ENCODE measurements at places on chromosomes 16 and 17.

GRCh38 chr16:85361441-85362118 is 249.3 kb upstream of the CIBAR2 start:
- DNase-seq = no peak

GRCh38 chr17:78496311-78496710 is 80.9 kb downstream of the DNAH17 start:
- no peak for DNase-seq

- peak; percentile 65 for DNase-seq
Measured at GRCh38 chr16:1771188-1771863, at the start of gene NME3. NME3 (minus strand) TSS chr16:1771543; CDS start chr16:1771534, 9 bp downstream.

DNA sequence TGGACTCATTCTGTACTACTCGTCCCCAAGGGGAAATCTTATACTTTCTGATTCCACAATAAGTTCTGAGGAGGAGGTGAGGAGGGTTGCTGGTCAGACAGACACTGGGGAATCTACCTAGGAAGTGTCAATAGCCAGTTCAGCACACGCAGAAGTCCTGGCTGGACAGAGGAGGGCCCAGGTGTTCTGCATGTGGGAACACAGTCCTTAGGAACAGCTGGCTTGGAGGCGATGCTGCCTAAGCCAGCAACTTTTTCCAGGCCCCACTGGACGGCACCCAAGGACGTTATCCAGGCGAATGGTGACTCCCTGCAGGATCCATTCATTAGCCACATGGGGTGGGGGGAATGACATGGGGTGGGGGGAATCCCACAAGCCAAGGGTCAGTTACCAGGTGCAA is 29.9 kb upstream of the WFIKKN2 start:
- no peak for DNase-seq

DNA sequence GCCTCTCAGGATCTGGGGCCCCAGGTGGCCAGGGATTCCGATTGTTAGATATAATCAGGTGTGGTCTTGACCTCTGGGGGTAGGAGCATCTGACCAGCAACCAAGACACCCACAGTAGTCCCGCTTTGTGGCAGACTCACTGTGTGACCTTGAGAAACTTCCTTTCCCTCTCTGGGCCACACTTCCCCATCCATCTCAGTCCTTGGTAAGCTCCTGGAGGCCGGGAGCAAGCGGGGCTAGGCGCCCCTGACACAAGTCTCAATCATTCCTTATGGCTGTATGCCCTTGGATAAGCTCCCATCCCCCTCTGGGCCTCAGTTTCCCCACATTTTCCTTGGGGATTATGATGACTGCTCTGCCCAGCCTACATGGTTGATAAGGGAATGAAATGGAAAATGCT is 21.3 kb downstream of the CPNE2 start:
- DNase-seq = no peak

GRCh38 chr17:57554826-57555635 is 190.1 kb downstream of the CCDC182 start:
- DNase-seq = no peak

- DNase-seq = no peak
Measured at GRCh38 chr16:49876716-49877129, 20.8 kb upstream of the ZNF423 start.

GRCh38 chr17:27569257-27569722 is 61.7 kb upstream of the LGALS9 start:
- no peak for DNase-seq

GRCh38 chr17:63827801-63828221 is 348 bp upstream of the FTSJ3 start:
- DNase-seq = no peak

GRCh38 chr17:45428050-45428617 is 4.5 kb downstream of the ARHGAP27 start:
- peak; percentile 66 for DNase-seq

- no peak for DNase-seq
Measured at GRCh38 chr17:48526608-48527546, 3.9 kb downstream of the HOXB1 start.

GRCh38 chr17:21212826-21213637 is 929 bp downstream of the TMEM11 start:
- DNase-seq = no peak

GRCh38 chr17:73743518-73744201 is 99.4 kb upstream of the SDK2 start:
- DNase-seq = no peak

DNA sequence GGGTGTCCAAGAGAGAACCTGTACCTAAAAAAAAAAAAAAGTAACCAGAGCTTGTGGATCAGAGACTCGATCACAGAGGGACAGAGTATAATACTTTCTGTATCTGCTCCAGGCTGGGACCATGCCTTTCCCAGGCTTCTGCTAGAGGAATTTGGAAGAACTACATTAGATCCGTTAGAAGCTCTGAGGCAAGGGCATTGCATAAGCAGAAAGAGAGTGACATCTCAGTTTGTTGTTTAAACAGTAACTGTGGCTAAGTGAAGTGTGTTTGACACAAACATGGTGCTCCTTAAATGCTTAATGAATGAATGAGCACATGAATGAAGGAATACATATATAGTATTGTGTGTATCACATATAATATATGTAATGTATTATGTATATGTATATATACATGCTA is 131.2 kb downstream of the HS3ST3B1 start:
- no peak for DNase-seq

DNA sequence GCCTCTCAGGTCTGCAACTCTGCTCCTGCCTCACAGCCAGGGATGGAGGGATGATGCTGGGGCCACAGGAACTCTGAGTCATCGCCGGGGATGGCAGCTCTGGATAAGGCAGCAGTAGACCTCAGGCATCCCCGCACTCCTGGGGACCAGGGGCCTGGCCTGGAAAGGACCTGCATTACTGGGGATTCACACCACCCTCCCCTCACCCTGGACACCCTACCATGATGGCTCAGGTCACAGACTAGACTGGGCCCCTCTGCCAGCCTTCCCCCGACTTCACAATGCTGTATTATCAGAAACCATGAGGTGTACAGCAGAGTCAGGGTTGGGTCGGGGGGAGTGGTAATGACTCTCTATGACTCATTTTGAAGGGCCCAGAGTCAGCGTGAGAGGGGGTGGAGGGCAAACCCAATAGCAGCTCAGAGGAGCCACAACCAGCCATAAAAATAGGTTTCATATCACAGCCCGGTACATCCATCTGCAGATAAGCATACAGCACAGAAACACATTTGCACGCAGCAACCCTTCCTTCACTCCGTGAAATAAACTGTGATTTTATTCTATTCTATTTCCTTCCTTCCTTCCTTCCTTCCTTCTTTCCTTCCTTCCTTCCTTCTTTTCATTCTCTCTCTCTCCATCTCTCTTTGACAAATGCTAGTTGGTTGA is 28.8 kb downstream of the DYNLRB2 start:
- DNase-seq = no peak

- no peak for DNase-seq
Measured at GRCh38 chr16:15571557-15571956, 71.4 kb downstream of the MARF1 start.

DNA sequence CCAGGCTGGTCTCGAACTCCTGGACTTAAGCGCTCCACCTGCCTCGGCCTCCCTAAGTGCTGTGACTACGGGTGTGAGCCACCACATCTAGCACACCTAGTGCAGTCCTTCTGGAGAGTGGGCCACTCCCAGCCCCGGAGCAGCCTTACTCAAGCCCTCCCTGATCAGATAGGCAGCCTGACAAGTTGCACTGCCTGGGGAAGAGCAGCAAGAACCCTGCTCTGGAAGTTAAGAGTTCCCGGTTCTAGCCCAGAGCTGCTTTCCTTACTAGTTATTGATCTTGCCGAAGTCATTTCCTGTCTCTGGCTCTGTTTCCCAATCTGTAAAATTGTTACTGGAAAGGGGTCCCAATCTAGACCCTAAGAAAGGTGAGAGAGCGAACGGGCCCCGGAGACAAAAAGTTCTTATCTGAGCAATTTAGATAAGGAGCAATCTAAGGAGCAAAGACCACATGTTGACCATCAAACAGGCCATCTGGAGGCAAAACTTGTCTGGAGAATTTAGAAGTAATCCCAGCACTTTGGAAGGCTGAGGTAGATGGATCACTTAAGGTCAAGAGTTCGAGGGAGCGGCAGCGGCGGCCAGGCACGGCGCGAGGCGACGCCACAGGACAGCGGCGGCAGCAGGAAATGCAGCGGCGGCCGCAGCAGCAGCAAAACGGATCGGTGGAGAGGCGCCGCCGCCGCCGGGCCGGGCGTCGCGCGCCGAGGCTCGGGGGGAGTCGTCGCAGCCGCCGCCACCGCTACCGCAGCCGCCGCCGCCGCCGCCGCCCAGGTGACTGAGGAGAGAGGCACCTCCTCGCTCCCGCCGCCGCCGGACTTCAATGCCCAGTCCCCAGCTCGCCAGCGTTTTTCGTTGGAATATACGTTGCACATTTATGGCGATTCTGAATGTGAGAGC is 4.3 kb upstream of the NAGLU start:
- peak; percentile 24 for DNase-seq

- DNase-seq = no peak
Measured at GRCh38 chr16:2451851-2452320, 8.0 kb upstream of the TEDC2 start.

DNA sequence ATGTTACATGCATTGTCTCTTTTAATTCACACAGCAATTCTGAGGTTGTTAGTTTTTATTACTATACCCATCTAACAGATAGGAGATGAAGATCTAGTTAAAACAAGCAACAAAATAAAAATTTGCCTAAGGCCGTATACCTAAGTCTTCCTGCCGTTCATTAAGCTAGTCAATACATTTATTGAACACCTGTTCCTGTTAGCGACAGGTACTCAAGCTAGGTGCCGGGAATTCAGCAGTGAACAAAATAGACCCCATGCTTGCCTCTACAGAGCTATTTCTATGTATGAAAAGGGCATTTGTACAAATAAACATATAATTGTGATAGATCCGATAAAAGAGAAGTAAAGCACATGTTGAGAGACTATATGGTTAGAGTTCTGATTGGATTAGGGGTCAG is 3.4 kb upstream of the VPS53 start:
- DNase-seq = no peak

- no peak for DNase-seq
Measured at GRCh38 chr17:81615401-81615930, 21.4 kb downstream of the NPLOC4 start.

GRCh38 chr16:17365591-17366298 is 105.0 kb downstream of the XYLT1 start:
- no peak for DNase-seq

DNA sequence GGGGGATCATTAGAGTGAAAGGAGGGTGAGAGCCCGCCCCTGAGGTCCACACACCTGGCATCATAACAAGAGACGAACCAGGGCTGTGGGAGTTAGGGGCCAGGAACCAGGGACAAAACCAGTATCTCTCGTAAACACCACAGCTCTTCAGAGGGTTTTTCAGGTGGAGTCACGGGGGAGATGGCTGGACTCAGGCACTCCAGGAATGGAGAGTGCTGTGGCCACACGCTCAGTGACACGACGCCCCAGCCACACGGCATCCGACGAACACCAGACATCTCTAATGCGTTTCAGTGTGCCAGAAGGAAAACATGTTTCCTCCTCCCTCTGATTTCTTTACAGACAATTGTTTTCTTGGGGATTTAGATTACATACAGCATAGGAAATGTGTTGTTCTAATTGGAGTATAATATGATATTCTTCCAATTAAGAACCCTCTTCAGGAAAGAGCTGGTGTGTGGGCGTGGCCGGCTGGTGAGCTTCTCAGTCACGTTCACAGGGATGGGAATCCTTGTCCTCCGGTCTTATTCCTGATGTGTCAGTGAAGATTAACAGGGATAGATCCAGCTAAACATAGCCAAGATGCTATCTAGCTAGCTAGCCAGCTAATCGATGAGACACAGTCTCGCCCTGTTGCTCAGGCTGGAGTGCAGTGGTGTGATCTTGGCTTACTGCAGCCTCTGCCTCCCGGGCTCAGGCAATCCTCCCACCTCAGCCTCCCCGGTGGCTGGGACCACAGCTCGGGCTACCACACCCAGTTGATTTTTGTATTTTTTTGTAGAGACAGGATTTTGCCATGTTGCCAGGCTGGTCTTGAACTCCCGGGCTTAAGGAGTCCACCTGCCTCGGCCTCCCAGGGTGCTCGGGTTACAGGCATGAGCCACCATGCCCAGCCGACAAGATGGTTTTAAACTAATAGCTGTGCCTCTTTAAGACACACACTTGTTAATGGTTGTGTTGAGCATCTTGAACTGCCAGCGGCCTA is 98.6 kb downstream of the BANP start:
- DNase-seq = no peak

GRCh38 chr17:8745586-8746500 is 1.2 kb upstream of the CCDC42 start:
- peak; percentile 85 for DNase-seq

- no peak for DNase-seq
Measured at GRCh38 chr16:61887903-61888302, 148.3 kb downstream of the CDH8 start.

DNA sequence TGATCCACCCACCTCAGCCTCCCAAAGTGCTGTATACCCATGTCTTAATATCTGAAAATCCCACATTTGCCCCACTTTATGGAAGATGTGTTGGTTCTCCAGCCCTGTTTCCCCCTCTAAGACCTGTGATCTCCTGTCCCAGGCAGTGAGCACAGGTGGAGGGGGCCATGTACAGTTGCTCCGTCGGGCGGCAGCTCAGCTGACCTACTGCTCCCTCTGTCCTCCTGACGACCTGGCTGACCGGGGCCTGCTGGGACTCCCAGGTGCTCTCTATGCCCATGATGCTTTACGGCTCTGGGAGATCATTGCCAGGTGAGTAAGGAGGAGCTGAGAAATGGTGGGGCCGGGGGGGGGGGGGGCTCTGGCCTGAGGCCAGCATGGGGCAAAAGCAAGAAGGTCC is 6.7 kb upstream of the RNASEK start:
- no peak for DNase-seq

DNA sequence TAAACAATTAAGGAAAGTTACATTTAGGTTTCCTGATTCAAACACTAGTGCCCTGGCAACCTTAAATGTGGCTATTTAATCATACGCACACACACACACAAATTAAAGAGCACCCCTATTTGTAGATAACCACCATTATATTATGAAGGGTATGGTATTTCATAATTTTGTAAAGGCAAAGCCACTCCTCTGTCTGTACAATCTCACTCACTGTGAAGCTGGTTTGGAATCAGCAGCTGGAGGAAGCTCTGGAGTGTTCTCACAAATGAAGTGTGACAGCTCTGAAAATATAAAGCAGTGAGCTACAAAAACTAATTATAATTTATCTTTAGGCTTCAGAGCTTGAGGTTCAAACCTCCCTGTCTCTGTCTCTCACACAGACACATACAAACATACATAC is 57.9 kb upstream of the KCNJ16 start:
- DNase-seq = no peak
